Naive B cell (primary cell): ENCODE measurements at places on chromosomes 11 and 22. TPM values are rescaled to one million over a fixed set of nuclear protein-coding genes. Genes with fewer than 3 reads are reported as not detected.

DAGLA gene
- polyA plus RNA-seq = not detected

TENM4 gene
- not detected for polyA plus RNA-seq

ENTHD1 gene
- polyA plus RNA-seq = not detected

SMIM35 gene
- 3.4 TPM for polyA plus RNA-seq

CFAP300 gene
- not detected for polyA plus RNA-seq

DNA sequence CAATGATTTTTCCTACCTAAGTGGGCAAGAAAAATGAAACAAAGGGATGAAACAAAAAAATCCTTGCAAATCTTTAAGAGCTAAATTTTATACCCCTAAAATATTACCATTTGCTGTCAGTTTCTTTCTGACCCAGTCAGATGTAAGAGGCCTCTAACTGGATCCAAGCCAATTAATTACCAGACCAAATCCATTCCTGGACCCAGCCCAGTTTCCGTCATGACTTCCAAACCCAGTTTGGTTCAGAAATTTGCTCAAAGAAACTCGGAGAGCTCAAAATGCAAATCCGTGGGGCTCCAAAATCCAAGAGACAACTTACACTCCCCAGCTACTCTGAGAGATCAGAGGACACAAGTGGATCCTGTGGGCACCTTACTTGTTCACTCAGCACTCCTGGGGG, 46.8 kb downstream of the TRIM44 start:
- DNase-seq = no peak
- no peaks in the 10 kb centered on the region for H3K27me3 ChIP-seq
- no peak overlapping the region for H3K27ac ChIP-seq
- H3K4me1 ChIP-seq = peaks cover 6% of the 10 kb centered on the region

DNA sequence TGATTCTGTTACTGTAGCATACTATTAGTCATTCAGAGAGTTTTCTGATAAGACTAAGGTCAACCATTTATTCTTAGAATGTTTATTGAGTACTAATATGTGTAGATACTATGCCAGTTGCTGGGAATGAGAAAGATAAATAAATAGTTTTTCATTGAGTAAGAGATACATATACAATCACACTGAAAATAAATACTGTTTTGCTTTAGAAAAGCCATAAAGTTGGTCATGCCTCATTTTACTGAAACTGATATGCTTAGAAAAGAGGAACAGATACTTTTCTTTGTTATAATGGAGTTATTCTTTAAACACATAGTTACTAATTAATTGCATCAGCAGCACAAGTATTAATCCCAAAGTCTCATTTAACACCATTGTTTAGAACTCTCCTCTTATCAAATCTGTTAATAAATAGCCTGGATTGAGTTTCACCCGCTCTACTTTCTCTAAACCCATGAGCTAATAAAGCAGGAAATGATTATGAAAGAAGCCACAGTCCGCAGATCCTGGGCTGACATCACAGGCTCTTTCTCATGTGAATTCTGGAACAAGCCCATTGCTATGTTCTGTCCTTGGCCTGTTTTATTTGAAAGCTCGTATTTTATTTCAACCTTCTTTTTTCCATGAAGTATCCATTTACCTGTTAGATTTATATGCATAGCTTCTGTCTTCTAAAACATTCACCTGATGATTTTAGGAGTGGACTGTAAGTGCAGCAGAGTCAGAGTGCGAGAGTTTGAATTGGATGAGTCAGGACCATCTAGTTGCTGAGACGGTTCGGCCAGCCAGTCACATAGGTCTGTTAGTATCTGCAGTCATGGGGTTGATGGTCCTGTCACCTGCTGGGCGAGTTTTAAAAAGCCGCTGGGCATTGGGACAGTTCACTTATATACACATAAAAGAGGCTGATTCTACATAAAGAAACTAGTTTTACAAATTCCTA, 35.5 kb downstream of the PIWIL4 start:
- no peaks in the 10 kb centered on the region for H3K27me3 ChIP-seq
- H3K36me3 ChIP-seq = peaks cover 8% of the 10 kb centered on the region
- H3K4me3 ChIP-seq = peak overlapping the region; percentile 31
- peaks cover 6% of the 10 kb centered on the region for H3K4me1 ChIP-seq
- peak; percentile 19 for DNase-seq

DNA sequence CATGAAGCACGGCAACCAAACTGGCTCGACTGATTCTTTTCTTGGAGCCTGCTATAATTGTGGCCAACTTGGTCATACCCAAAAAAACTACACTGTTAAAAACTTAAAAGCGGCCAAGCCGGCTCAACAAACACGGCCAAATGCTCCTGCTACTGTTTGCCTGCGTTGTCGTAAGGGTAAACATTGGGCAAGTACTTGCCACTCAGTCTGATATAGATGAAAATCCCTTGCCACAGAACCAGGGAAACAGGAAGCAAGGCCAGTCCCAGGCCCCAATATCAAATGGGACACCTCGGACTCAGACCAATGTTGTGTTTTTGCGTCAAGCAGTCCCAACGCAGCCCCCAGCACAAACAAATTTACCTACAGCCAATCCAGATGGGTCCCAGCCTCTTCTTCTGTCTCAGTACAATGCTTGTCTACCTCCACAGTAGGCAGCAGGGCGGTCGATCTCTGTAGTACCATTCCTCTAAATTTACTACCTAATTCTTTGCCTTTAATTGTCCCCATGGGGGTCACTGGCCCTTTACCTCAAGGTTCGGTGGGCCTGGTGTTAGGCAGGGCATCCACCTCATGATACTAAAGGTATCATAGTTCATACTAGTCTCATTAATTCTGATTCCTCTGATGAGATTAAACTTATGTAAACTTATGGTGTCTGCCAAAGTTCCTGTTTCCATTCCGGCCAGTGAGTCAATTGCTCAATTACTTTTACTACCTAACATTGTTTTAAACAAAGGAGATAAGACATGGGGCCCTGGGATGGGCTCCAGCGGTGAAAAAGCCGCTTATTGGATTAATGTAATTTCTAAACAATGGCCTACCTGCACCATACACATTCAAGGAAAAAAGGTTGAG, 3.7 kb upstream of the COMT start:
- no peak overlapping the region for H3K27ac ChIP-seq
- peaks cover 34% of the 10 kb centered on the region for H3K4me1 ChIP-seq
- DNase-seq = no peak
- H3K36me3 ChIP-seq = peaks cover 23% of the 10 kb centered on the region

DNA sequence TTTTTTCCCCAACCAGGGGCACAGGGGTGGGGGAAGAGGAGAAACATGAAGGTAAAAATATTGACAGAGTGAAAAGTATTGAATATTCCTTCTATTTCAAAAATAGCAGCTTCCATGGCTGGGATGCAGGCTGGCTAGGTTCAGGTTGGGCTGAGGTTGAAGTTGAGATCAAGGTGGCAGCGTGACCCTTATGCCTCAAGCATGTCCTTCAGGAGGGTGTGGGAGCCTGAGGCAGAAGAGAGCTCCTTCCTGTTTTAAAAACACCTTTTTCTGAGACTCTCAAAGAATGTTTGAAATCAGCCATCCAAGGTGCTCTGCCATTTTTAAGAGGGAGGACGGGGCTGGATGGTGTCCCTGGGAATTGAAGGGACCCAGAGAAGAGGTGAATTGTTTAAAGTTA, 29.5 kb downstream of the TIMP3 start:
- DNase-seq = no peak
- H3K4me1 ChIP-seq = peaks cover 11% of the 10 kb centered on the region
- H3K27me3 ChIP-seq = no peaks in the 10 kb centered on the region
- no peaks in the 10 kb centered on the region for H3K36me3 ChIP-seq
- peak overlapping the region; percentile 22 for H3K27ac ChIP-seq

- peaks cover 58% of the 10 kb centered on the region for H3K27me3 ChIP-seq
- no peaks in the 10 kb centered on the region for H3K4me1 ChIP-seq
- no peak overlapping the region for H3K27ac ChIP-seq
These were observed 39.8 kb upstream of the ATXN10 start for GRCh38 chr22:45631841-45632238.

DNA sequence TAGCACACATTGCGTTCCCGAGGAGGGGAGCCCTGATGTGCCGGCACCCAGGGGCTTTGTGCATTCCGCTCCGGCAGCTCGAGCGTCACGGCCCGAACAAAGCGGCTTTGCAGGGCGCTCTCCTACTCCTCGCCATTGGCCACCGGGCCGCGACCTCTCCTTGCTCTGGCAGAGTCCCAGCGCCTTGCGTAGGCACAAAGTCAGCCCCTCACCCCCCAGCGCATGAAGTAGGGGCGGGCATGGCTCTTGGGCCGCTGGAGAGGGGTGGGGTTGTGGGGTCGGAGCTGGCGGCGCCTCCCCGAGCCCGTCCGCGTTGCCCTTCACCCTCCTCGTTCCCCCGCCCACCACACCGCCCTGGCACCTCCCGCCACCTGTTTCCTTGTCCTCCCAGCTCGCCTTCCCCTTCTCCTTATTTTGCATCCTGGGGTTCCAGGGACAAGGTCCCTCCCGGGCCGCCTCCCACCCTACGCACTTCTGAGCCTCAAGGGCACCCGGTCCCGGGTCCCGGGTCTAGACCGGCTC, 753 bp upstream of the PPARA start:
- peak overlapping the region; percentile 95 for H3K4me3 ChIP-seq
- peak; percentile 44 for DNase-seq
- H3K27ac ChIP-seq = peak overlapping the region; percentile 67
- no peaks in the 10 kb centered on the region for H3K36me3 ChIP-seq
- peaks cover 7% of the 10 kb centered on the region for H3K4me1 ChIP-seq

- no peaks in the 10 kb centered on the region for H3K27me3 ChIP-seq
- no peak overlapping the region for H3K4me3 ChIP-seq
- H3K27ac ChIP-seq = no peak overlapping the region
- H3K4me1 ChIP-seq = no peaks in the 10 kb centered on the region
These were observed 112.0 kb downstream of the ARL14EP start for GRCh38 chr11:30434901-30435300.

GRCh38 chr11:36000616-36001190, 56.8 kb downstream of the LDLRAD3 start:
- H3K4me1 ChIP-seq = no peaks in the 10 kb centered on the region
- H3K4me3 ChIP-seq = no peak overlapping the region

DNA sequence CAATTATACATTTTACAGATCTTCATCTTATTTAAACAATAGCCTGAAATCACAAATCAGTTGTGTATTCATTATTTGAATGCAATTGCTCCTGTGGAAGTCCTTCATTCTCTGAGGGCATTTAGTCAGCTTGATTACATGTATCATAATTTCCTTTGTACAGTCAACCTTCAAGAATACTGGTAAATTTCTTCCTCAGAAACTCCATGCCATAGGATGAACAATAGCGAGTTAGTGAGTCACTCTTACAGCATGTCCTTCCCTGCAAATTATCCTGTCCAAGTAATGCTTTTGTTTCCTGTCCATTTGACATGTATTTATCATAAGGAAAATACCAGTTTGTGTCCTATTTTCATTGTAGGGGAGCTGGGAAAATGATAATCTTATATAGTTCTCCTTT, 3.8 kb downstream of the OR10S1 start:
- no peak overlapping the region for H3K4me3 ChIP-seq
- DNase-seq = no peak
- no peaks in the 10 kb centered on the region for H3K36me3 ChIP-seq
- H3K27ac ChIP-seq = no peak overlapping the region
- no peaks in the 10 kb centered on the region for H3K4me1 ChIP-seq
